Mesendoderm (in vitro differentiated cells): ENCODE measurements at places on chromosomes 7 and 10.

DNA sequence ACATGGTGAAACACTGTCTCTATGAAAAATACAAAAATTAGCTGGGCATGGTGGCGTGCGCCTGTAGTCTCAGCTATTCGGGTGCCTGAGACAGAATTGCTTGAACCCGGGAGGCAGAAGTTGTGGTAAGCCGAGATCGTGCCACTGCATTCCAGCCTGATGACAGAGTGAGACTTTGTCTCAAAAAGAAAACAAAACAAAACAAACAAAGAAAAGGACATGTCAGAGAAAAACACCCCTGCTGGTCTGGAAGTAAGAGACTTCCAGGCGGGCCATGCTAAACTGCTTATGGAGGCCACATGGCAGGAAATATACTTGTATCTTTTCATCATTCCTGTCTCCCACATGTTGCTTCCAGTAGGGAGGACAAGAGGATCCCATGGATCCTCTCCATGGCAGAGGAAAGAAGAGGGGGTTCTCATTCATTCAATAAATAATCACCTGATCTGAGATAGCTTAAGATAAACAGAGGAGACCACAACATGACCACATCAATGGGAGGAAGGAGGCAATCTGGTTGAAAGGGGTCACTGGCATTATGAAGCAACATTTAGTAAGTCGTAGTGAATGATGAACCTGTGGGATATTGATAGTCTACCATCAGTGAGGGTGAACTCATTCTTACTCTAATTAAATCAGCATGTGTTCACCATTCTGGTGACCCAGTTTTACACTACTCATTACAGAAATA is 60.5 kb upstream of the ZNF138 start:
- DNase-seq, result no peak

GRCh38 chr10:126670895-126671261 is 385 bp upstream of the C10orf90 start:
- DNase-seq, result no peak

- DNase-seq, result peak; percentile 83
These were observed 34.0 kb downstream of the TMEM270 start for GRCh38 chr7:73894733-73895551.

DNA sequence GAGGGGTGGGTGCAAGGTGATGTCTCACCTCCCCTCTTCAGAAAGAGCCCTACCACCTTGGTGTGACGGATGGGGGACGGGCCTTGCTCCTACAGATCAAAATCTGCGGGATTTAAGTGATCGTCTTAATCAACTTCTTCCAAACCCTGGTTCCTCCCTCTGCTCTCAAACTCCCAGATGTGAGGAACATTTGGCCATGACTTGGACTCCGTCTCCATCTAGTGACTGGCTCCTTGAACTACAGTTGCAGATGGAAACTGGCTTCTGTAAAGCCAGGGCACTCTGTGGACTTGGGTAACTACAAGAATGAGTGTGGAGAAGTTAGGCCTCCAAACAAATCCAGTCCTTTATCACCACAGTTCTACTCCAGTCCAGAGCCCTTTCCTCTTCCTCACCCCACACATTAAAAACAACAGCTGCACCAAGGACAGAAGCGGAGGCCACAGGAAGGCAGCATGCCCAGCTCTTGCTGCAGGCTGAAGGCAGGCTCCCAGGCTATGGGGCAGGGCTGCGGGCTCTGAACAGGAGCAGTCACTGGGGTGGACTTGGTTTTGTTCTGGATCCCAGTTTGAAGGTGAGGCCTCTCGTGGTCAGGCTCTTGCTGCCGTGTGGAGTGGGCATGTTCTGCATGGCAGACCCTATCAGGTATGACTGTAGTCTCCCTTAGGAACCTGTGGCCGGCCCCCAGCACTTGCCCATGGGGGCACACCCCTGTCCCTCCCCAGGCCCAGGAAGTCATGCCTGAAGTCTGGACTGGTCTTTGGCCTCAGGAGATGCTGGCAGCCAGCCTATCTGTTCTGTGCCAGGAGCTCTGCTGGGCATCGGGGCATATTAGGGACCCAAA is 79.4 kb downstream of the VWC2 start:
- peak; percentile 85 for DNase-seq

GRCh38 chr10:95391581-95392216 is 100.9 kb upstream of the PDLIM1 start:
- peak; percentile 63 for DNase-seq

GRCh38 chr10:111716032-111716431 is 467.5 kb downstream of the GPAM start:
- DNase-seq, result no peak

GRCh38 chr7:46781901-46782439 is 799.9 kb downstream of the TNS3 start:
- no peak for DNase-seq

GRCh38 chr7:29563590-29564495 is at the start of gene PRR15:
Gene PRR15 (plus strand): TSS chr7:29563835. CDS start chr7:29566330, 2,495 bp downstream.
- DNase-seq, result peak; percentile 91

GRCh38 chr10:45410807-45411606 is 37.0 kb downstream of the ALOX5 start:
- peak; percentile 56 for DNase-seq

DNA sequence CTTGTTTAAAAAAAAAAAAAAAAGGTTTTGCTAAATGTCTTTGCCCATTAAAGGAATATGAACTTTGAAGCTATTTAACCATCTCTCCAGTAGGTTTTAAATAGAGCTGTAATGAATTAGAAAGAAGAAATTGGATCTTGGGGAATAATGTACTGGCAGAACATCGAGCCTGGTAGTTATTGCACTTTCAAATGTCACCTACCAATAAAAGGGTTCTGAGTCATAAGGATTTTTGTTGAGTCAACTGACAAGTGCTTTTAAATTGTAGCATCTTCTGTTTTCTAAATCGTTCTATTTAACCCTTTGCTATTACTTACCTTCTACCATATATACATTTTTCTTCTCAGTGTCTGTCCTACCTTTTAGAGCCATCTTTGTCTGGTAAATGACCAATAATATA is 10.7 kb downstream of the CUTC start:
- DNase-seq, result no peak

GRCh38 chr10:14093730-14094484 is 236.8 kb downstream of the FRMD4A start:
- DNase-seq, result peak; percentile 72

- no peak for DNase-seq
These were observed 23.0 kb downstream of the SLC37A3 start for GRCh38 chr7:140375323-140375722.

DNA sequence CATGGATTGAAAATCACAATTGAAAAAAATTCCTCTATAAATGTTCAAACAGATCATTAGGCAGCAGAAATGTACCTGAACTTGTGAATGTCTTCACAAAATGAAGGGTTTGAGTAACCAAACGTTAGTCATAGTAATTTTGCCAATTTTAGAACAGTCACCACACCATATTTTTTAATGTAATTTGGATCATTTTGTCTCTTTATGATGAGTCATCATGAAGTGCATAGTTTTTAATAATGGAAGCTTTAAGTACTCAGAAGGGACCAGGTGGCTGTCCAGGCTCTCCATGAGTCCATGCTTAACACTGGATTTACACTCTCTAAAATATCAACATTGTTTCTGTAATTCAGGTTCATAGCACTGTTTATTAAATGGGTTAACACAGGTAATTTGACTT is 219.2 kb downstream of the ETV1 start:
- DNase-seq, result no peak

GRCh38 chr10:121303287-121303890 is 294.9 kb downstream of the FGFR2 start:
- no peak for DNase-seq

- DNase-seq, result peak; percentile 53
These were observed 1.5 kb upstream of the LAMB1 start for GRCh38 chr7:108004220-108005142.

DNA sequence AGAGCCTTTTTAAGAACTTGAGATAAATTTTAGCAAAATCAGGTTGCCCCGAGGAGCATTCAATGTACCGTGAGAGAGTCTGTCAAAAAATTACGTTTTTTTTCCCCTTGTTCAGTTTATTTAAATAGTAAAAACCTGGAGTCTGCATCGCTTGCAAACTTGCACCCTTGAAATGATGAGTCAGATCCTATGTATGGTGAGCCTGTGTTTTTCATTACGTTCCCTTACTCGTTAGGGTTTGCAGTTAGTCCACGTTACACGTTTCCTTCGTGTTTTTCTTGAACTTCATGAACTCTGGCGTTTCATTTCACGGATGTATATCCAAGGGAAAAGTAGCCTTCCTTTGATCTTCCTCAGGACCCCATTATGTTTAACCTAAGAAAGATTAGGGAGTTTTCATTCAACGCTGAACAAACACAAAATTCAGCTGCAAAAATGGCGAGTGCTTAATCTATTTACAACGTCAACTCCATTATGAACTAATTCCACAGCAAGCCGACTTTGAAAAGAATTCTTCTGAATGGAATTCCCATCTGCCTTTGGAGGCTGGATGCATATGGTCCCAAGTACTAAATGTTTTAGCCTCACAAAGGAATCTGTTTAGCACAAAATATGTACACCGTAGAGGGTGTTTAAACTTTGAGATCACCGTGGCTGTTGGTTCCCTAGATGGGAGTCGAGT is 182.4 kb downstream of the MYOF start:
- DNase-seq, result no peak

DNA sequence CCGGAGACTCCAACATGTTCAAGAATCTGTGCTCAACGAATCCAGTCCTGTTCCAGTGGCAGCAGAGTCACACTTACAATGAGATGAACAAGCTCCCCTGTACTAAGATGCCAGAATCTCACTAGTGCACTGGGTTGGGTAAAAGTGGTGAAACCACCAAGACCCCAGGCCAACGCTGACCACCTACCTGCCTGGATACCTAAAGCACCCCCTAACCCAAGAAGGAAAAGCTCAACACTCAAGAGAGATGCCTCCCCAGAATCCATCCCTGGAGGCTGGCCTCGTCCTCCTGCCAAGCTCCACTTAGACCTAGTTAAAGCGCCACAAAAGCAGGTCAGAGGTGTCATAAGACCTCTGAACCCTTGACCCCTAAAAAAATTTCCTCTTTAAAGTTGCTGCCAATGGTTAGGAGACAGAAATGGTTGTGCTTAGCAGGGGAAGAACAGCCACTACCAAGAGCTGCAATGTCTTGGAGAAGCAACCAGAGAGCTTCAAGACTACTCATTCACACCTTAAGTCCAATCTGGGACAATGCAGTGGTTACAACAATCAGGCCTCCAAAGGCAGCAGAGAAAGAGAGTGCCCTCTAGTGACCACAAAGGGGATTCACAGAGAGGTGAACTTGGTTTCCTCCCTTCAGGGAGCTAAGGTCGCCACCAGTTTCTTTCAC is 94.6 kb upstream of the MACROH2A2 start:
- DNase-seq, result peak; percentile 88

GRCh38 chr10:84291384-84291783 is 37.0 kb upstream of the CCSER2 start:
- peak; percentile 89 for DNase-seq

DNA sequence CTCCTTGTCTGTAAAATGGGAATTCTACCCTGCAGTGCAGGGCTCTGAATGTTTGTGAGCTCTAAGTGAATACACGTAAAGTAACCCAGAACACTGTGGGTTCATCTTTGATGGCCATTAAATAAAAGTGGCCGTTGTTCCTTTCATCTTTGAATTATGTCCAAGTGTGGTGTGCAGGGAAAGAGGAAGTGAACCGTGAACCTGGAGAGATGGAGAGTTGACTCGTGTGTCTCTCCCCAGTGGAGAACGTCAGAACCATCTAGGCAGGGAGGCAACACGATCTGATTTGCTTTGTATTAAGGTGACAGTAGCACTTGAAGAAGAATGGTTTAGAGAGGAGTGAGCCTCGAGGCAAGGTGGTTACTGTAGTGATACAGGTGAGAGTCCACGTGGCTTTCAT is 93.5 kb upstream of the GJD4 start:
- DNase-seq, result no peak

GRCh38 chr10:23172429-23173213 is 19.5 kb upstream of the PTF1A start:
- no peak for DNase-seq
